ENCODE measurements at places on chromosomes 4 and X. TPM values are rescaled to one million over a fixed set of nuclear protein-coding genes. Genes with fewer than 3 reads are reported as not detected.

Gene APLN
- polyA plus RNA-seq = 15.7 TPM

Gene F11
- polyA plus RNA-seq = not detected

Gene MAGEA8
- polyA plus RNA-seq = 0.10 TPM

Gene ANKRD37
- 16.0 TPM for polyA plus RNA-seq

Gene KDR
- 49.7 TPM for polyA plus RNA-seq

GRCh38 chr4:30719454-30720020 lies 632 bp upstream of the PCDH7 start:
- DNase-seq = peak; percentile 74

GRCh38 chr4:2252530-2253091 lies 9.3 kb downstream of the MXD4 start:
- DNase-seq = no peak

DNA sequence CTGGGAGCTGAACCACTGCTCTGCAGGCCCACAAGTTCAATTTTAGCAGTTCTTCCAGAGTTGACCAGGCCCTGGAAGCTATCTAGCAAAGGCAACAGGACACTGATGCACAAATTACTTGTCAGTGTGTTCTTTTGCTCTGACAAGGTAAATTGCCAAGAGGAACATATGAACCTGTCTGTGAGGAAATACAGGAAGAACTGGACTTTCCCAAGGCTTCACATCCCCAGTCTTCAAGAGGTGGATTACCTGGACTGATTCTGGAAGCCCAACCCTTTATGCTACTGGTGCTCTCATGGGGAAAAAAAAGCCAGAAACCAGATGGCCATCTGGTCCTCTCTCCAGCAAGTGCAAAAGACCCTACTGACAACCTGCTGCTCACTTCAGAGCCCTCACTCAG lies 1.9 kb upstream of the TMEM185A start:
- no peak for DNase-seq

GRCh38 chr4:174058846-174059245 lies 224.6 kb downstream of the FBXO8 start:
- DNase-seq = no peak

GRCh38 chrX:29130905-29131304 lies 543.7 kb downstream of the IL1RAPL1 start:
- DNase-seq = no peak

- no peak for DNase-seq
These were observed 411 bp upstream of the GPRASP1 start for GRCh38 chrX:102650903-102651241.

- DNase-seq = no peak
These were observed 16.5 kb downstream of the GAK start for GRCh38 chr4:915595-915994.
